Right lobe of liver (tissue), 6 donors: ENCODE measurements at places on chromosomes 6 and 20. TPM values are rescaled to one million over a fixed set of nuclear protein-coding genes. Genes with fewer than 3 reads are reported as not detected.

DNA sequence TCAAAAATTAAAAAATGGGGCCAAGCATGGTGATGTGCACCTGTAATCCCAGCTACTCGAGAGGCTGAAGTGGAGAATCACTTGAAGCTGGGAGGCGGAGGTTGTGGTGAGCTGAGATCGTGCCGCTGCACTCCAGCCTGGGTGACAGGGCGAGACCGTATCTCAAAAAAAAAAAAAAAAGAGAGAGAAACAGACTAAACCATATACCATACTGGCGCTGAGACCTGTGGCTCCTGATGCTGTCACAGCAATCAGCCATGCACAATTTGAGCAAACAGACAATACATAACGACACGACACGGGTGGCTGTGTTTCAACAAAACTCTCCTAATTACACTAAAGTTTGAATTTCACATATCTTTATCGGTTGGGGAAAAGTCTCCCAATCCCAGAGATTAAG is 14.9 kb upstream of the CBFA2T2 start:
- DNase-seq, result no peak

- DNase-seq, result no peak
Observed at GRCh38 chr6:156980515-156980914, 203.3 kb downstream of the ARID1B start.

PLN gene
- 0.20 TPM for total RNA-seq

DNA sequence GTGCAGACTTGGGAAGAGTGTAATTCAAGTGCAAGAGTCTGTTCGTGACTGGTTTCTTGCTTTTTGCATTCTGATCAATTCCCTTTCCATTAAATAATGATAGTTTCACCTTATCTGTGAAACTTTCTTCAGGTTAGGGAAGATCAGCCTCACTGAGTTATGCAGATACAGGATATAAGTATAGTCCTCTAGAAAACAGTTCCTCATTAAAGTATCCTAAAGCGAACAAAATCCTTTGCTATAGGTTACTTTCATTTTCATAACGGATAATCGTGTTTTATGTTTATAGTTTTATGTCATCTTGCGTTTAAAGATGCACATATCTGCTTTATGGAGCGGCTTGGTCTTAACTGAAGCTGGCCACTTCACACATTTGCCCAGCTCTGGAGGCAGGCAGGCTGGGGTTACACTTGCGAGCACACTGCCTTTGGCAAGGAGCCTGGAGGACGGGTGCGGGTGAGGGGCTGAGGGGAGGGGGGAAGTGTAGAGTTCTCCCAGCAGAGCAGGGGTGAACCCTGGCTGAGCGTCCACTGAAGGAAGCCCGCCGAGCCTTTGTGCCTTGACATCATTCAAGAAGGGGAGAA is 123.5 kb upstream of the IFNGR1 start:
- DNase-seq, result no peak

DNA sequence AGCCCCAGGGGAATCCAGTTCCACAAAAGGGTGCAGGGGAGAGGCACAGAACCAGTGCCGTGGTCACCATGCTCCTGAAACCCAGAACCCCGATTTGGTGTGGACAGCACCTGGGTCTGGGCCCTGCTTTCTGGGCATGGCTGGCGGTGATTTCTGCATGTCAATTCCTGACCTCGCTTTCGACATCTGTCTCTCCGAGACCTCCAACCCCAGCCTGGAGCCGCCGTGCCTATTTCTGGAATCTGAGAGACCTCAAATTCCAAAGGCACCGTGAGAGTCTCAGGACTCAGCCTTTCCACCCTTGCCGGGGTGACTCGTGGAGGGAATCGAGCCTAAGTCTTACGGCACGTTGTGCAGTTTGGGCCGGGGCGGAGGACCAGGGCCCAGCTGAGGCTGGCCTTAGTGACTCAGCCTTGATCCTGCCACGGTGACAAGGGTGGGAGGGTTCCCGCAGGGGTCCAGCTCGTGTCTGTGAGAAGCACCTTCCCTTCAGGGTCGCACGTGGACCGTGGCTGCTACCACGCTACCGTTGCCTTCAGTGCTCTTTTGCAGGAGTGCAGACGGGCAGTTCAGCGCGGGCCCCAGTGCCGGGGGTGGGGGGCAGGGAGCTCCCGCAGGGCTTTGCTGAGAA is 133.7 kb downstream of the PXDC1 start:
- DNase-seq, result no peak

DNA sequence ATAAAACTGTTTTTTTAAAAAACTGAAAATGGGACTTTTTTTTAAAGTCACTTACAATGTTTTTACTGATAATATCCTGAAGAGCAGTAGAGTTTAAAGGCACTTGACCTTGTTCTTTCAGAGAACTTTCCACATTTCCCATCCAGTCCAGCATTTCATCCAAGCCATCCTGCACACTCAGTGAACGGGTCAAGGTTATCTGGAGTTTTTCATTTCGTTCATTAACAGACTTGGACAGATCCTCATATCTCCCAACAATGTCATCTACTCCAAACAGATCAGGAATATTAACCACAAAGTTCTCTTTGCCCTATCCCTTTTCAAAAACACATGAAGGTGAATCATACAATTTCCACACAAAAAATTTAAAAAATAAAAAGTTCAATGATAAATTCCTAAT is 69.1 kb downstream of the DST start:
- DNase-seq, result no peak

- no peak for DNase-seq
Observed at GRCh38 chr20:59149678-59150504, 13.7 kb upstream of the ZNF831 start.

DNA sequence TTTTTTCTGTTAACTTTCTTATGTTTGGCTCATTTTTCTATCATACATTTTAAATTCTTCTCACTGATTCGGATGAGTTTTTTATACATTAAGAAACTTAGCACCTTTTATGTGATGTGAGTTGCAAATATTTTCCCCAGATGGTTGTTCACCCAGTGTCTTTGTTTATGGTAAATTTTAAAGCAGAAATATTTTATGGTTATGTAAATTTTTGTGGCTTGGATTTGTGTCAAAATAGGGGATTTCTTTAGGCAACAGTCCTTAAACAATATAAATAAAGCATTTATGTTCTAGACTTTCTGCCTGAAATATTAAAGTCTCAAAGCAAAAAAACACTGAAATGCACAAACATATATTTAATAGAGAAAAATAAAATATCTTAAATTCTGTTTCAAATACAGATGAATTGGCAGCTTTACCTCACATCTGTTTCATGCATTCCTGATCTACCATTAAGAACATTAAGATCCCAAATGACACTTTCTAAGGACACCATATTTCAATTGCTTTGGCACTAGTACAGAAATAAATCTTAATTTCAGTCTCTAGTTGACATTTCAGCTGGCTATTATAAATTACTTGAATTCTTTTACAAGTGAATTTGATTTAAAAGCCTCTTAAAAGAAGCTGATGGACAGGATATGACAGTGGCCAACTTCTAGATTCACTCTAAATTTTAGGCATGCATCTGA is 646.6 kb downstream of the HACE1 start:
- no peak for DNase-seq

POM121L2 gene
- total RNA-seq, result not detected

SLC22A7 gene
- total RNA-seq, result 227 TPM

LGSN gene
- 1.7 TPM for total RNA-seq

- DNase-seq, result no peak
Observed at GRCh38 chr6:96990462-96990861, 65.9 kb downstream of the KLHL32 start.

BTN1A1 gene
- total RNA-seq, result not detected

MACROD2 gene
- 3.0 TPM for total RNA-seq

GRCh38 chr20:58839474-58839874 is 11.2 kb downstream of the GNAS-AS1 start:
- DNase-seq, result no peak

GRCh38 chr6:18491308-18492045 is 104.3 kb downstream of the RNF144B start:
- DNase-seq, result no peak

GRCh38 chr6:69868961-69869360 is 2.6 kb downstream of the COL19A1 start:
- no peak for DNase-seq

GRCh38 chr6:6405997-6406714 is 85.7 kb upstream of the F13A1 start:
- no peak for DNase-seq

DNA sequence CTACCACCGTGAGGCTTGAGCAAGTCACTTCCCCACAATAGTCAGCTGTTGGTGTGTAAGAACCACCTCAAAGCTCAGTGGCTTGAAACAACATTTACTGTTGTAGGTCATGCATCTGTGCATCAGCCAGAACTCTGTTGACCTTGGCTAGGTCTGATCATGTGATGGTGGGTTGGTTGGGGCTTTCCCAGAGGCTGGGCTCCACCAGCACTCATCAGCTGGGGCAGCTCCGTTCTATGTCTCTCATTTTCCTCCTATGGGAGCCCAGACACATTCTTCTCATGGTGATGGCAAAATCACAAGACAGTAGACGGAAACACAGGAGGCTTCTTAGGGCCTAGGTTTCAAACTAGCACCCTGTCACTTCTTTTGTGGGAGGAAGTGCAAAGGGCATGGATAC is 42.8 kb upstream of the PSMF1 start:
- DNase-seq, result no peak

DNA sequence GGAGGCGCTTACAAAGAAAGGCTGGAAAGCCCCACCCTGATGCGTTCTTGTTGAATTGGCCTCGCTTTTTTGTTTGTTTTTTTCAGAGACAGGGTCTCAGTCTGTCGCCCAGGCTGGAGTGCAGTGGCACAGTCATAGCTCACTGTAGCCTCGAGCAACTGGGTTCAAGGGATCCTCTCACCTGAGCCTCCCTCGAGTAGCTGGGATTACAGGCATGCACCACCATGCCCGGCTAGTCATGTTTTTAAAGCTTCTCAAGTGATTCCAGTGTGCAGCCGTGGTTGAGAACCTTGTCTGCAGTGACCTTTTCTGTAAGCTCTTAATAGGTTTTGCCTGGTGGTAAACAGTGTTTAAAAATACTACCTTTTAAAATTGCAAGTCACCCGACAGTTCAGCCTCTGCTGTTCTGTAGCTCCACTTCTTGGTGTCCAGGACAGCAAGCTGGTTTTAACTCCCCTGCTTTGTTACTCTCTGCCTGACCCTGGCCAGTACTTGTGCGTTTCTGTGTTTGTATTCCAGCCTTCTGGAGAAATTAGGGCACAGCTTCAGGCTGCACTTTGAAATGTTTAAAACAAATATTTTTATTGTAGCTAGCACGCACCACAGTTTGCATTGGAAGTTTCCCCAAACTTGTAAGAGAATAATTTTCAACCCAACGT is 54.4 kb downstream of the KDM1B start:
- DNase-seq, result no peak

DHX16 gene
- total RNA-seq, result 16.3 TPM

GRCh38 chr6:5157621-5158138 is 72.5 kb downstream of the PPP1R3G start:
- DNase-seq, result no peak

DNA sequence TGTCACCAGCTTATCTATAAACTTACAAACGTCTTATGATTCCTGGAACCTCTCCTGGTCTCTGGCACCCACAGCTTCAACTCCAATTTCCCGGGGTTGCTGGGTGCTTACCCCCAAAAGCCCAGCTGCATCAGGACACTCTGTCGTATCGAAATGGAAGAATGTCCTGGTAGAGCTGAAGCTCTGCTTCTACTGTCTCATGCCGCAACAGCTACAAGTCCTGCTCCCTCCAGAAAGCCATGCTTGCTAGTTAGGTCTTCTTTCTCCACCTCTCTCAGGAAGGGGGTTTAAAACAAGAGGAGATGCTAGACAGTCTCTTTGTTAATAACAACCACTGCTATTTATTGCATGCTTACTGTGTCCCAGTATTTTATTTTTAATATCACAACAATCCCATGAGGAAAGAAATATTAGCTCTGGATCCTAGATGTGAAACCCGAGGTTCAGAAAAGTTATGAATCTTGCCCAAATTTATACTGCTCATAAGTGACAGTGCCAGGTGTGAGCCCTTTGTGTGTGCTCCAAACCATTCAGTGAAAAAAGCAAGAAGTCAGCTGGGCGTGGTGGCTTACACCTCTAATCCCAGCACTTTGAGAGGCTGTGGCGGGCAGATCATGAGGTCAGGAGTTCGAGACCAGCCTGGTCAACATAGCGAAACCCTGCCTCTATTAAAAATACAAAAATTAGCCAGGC is 82.3 kb upstream of the GCM1 start:
- DNase-seq, result no peak

SIM1 gene
- total RNA-seq, result 0.04 TPM

DNA sequence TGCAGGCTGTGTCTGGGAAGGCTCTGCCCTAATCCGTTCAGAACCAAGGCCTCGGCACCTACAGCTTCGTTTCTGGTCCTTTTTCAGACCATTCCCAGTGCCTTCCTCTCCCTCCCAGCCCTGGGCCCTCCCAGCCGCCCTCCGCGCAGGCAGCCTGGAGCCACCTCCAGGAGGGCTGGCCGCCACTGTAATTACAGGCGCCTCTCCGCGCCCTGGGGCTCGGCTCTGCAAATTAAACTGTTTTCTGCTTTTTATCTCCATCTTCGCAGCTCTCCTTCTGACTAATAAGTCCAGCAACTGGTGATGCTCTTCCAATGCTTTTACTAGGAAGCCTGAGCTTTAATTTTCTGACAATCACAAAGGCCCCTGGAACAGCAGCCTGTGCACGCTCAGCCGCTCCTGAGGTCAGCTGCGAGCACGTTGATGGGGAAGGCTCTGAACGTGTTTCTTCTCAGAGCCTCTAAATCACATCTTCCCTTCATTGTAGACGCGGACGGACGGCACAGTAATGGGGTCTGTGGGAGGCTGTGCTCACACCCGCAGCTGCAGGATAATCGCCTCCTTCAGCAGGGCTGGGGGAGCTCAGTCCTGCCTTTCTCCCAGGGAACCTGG is 194.6 kb downstream of the DLL1 start:
- peak; percentile 25 for DNase-seq

DNA sequence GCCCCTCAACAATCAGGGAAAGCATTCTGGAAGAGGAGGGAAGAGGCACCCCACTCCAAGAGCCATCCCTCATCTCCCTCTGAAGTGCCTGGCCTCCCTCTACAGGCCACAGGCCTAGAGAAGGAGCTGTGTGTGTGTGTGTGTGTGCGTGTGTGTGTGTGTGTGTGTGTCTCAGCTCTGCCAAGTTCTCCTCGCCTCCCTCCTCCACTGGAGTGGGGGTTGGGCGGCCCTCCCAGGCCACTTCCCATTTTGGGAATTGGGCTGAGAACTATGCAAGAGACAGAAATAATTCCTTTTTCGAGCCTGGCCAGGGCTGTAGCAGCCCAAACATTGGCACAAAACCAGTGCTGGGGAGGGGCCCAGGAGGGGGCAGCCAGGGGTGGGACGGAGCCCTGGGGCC is 35.7 kb downstream of the KCNB1 start:
- DNase-seq, result peak; percentile 60

DNA sequence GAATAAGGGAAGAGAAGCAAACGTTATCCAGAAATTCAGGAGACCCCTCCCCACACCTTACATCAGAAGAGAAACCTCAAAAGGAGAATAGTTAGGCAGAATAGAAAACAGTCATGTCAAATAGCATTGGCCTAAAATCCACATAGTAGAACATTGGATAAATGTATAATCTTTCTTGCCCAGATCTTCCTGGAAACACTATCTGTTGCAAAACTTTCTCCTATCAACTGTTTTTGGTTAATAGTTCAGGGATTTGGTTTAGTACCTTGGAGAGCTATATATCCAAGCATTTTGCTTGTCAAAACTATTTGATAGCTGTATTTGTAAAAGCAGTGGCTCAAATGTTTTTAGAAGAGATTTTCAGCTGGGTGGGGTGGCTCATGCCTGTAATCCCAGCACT is 74.3 kb upstream of the PHACTR2 start:
- no peak for DNase-seq

JPH2 gene
- total RNA-seq, result 0.09 TPM
